Hepatic stellate cell (primary cell): ENCODE measurements at places on chromosomes 4 and X.

- no peak for DNase-seq
These were observed 61.4 kb downstream of the IGFBP7 start for GRCh38 chr4:57048590-57049304.

- no peak for DNase-seq
These were observed 12.2 kb upstream of the ASMTL start for GRCh38 chrX:1464971-1465285.

DNA sequence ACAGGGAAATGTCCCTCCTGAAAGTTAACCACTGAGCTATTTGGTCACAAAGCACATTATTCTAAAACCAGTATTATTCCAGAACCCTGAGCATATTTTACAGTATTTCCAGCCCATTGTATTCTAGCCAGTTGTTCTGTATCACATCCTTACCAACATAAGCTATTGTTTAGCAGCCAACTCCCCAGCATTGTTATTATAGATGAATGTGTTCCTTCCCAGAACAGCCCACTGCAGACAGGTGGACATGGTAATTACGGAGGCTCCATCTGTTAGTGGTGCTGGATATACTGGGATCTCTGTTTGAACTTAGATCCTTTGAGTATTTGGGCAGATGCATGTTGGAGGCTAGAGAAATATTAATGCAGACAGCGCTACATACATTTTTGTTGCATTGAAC, 126.1 kb downstream of the MGST2 start:
- DNase-seq, result no peak

DNA sequence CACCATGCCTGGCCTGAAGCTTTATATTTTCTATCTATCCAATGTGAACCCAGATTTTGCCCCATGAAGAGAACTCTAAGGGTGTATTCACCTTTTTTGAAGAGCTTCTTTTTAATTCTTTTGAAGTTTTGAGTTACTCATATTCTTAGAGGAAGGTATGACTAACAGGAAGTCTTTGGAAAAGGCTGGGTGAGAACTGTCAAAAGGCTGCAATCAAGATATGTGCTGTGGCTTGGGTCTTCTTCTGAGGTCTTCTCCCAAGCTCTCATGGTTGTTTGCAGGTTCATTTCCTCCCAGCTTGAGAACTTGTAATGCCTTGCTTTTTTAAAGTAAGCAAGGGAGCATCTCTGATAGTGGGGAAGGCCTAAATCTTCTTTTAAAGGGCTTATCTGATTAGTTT, 3.1 kb upstream of the C4orf17 start:
- no peak for DNase-seq
